ENCODE measurements at places on chromosomes 2 and 18.

DNA sequence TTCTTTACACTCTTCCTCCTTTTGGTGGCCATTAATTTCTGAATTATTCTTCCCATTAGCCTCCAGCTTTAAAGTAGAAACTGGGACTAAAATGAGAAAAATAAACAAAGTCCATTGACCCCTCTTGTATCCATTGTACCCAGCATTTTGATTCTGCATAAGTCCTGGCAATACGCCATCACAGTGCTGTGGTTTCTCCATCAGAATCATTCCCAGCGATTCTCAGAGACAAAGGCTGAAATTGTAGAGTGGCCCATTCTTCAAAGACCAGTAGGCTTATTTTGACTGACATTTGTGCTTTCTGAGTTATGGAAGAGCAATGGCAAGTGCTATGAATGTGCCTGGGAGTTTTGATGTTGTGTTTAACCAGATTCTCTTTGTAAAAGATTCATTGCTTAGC lies 199.3 kb upstream of the GALNT5 start:
- DNase-seq: no peak

DNA sequence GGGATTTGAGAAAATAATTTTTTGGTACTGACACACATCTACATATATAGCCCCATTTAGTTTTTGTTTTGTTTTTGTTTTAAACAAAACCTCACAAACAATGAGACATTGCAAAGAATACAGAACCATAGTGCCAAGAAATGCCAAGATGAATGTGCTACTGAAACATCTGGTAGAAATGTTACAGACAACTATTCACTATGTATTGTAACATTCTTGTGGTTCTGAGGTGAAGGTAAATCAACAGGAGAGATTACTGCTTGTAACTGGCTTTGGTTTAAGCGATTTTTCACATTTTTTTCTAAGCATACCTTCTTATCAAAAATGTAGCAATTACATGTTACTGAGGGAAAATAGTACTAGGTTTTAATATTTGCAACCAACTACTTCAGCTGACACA lies 281.3 kb downstream of the ZNF804A start:
- DNase-seq: no peak

DNA sequence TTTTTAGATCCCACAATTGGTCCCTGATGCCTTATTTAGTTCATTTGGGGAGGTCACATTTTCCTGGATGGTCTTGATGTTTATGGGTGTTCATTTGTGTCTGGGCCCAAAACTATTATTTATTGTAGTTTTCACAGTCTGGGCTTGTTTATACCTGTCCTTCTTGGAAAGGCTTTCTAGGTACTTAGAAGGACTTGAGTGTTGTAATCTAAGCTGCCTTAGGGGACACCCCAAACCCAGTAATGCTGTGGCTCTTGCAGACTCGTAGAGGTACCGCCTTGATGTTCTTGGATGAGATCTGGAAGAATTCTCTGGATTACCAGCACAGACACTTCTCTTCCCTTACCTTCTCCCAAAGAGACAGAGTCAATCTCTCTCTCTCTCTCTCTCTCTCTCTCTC lies 25.0 kb upstream of the ITSN2 start:
- no peak for DNase-seq

DNA sequence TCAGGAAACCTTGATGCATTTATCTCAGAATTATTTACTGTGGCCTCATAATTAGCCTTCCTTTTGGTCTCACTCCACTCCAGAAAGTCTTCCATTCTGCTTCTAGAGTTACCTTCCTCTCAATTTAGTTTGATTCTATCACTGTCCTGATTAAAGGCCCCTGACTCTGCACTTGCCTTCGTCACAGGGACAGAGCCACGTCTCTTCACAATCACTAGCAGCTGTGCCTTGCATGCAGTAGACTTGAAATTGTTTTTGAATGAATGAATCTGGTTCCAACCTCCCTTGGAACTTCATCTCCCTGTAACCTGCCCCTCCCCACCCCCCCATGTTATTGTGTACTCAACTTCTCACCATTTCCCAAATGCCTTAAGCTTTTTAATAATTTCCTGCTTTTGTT lies 52.4 kb downstream of the OSBPL6 start:
- no peak for DNase-seq

- no peak for DNase-seq
These were observed 198.1 kb downstream of the IKZF2 start for GRCh38 chr2:212953170-212953920.

DNA sequence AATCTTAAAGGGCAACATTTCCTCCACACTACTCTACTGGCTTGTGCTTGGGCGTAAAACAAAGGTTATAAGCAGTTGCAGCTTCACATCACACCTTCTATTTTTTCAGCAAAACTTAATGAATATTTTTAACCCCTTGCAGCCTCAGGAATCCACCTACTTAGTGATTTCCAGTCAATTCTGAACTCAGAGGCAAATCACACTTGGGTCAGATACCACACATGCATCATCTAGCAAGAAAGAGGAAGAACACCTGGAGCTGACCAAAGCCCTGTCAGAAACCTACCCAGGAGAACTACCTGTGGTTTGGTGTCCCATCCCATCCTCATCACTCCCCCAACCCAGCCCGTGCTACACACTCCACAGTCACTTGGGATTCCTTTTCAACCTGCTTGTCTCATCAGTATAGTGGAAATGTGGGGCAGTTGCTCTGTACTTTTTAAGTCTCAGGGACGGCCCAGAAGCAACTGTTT lies 25.5 kb downstream of the PIAS2 start:
- no peak for DNase-seq

DNA sequence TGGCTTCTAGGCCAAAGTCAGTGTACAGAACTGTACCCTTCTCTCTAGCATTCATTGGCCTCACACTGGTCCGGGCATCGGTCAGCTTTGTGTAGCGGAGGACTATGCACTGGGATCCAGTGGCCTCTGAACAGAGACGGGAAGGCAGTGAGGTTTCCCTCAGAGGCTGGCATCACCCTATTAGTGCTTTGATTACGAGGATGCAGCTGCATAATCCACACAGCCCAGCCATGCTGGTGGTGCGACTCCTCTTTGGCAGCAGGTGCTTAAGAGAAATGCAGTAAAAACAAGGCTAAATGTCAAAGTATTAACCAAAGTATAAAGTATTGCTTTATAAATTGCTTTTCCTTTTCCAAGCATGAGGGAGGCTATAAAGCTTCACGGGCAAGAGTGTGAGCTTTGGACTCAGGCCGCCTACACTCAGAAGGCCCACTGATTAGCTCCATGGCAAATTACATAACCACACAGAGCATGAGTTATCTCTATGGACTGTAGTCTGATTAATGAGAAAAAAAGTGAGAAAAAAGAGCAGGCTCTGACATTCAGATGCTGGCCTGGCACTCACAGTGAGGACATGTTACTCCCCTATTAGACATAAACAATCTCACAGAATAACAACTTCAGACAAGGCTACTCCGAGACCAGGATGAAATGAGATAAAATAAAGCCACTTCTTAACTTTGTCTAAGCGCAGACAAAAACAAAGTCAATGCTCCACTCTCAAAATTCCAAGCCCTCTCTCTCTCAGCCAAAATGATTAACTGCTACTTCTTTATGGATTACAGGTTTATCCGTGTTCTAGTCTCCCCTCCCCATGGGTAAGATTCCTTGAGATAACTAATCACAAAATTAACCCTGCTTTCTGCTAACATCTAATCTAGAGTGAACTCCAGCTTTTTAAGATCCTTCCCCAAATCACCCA lies 6.4 kb upstream of the CRYGC start:
- DNase-seq: no peak

DNA sequence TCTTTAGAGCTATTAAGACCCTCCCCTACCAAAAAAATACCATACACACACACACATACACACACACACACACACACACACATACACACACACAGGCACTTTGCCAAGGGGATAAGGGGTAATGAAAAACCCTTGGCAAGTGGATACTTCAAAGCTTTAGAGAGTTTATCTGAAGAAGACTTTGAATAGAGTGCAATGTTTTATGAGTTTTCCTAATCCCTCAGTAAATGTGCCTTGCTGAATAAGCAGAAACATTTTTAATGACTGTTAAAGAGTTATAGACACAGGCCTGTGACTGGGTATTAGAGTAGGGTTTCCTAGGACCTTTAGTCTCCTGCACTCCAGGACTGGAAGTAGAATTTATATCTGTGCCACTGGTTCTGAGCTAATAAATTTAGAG lies 75.5 kb upstream of the CTAGE1 start:
- DNase-seq: no peak

DNA sequence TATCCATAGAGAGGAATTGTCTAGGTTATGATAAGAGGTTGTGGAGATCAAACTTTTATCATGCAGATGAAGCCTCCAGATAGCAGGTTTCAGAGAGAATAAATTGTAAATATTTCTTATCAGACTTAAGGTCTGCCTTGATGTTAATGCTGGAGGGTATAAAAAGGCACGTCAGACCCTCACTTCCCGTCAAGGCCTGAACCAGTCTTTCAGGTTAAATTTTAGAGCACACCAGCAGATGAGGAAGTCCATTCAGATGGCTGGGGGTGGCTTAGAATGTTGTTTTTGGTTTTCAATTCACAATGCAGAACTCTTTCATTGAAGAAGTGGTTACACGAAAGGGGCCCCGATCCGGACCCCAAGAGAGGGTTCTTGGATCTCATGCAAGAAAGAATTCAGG lies 144.4 kb upstream of the FBXO11 start:
- DNase-seq: no peak

DNA sequence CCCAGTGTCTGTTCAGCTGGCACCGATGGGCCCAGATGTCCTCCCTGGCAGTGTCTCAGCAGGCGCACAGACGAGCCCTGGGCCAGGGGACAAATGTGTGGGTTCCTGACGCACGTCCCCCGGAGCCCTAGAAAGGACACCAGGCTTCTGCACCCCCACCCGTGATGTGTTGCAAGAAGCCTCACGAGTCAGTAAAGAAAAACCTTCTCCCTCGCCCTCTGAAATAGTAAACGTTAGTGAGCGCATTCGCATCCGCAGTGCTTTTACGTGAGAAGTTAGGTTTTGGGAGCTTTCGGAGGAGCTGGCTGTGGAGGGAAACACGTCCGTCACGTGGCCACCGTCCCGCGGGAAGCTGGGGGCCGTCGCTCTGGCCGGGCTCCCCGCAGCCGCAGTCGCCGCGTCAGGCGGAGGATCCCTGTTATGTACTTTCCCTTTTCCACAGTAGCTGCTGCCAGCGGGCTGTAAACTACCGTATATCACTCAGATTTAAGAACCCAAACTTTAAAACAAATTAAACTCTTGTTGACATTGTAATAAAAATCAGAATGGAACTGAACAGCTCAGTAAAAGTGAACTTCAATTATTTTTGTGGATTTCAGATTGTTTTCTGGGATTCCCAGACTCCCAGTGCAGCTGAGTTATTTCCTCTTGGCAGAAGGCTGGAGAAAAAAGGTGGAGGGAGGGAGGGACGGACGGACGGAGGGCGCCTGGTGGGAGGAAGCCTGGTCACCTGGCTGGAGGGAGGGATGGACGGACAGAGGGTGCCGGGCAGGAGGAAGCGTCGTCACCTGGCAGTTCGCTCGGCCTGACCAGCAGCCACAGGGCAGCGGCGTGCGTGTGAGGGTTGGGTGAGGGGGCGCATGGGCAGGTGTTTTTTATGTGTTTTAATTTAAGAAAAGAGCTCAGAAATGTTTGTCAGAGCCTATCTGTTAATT lies 112.1 kb downstream of the NFATC1 start:
- peak; percentile 80 for DNase-seq

DNA sequence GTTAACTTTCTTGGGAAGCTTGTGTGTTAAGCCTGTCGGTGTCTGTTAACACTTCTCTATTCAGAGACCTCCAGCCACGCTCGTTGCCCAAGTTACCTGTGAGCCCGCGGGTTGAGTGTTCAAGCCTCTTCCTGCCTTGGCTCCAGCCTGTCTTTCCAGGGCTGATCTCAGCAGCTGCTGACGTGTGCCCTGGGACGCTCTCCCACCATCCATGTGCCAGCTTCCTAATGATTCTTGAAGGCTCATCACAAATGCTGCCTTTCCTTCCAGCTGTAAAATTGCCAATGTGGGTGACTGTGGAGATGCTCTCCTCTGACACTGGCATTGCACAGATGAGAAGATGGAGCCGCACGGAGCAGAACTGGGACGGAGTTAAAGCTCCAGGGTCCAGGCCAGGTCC lies 6.1 kb downstream of the RNF144A start:
- no peak for DNase-seq

GRCh38 chr2:171139860-171140259 lies 20.8 kb downstream of the TLK1 start:
- DNase-seq: no peak

- no peak for DNase-seq
These were observed 886.2 kb upstream of the NRXN1 start for GRCh38 chr2:51918113-51918512.

DNA sequence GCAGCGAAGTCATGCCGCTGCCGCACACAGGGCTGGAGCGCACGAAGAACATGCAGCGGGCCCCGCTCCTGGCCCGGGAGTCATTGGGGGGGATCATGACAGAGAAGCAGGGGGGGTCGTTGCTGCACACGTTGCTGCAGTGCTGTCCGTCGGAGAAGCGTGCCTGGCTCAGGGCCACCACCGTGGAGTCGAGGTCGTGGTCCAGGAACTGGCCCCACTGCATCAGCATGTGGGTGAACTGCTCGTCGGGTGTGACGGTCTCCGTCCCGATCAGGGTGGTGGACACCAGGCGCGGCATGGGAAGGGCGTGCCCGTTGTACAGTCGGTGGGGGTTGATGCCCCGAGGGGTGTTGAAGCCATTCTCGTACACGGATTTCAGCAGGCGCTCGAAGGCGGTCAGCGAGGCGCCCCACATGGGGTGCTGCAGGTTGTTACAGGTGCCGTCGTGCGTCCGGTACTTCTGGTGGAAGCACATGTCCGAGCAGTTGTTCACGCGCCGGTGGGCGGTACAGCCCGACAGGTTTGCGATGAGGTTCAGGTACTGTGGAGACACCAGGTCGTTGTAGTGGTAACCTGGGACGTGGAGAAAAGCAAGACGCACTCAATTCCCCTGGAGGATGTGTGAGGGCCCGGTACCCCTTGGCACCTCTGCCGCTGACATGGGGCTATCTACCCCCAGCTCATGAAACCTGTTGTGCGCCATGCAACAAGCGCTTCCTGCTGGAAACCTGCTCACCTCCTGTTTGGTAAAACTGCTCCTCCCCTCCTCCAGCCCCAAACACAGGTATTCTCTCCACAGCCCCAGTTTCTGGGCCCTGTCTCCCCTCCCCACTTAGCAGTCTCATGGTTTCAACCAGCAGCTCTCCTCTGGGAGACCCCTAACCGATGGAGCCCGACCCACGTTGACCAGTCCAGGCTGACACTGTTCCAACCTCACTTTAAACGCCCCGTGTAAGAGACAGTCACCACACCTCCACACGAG lies 94.9 kb downstream of the PXDN start:
- no peak for DNase-seq

DNA sequence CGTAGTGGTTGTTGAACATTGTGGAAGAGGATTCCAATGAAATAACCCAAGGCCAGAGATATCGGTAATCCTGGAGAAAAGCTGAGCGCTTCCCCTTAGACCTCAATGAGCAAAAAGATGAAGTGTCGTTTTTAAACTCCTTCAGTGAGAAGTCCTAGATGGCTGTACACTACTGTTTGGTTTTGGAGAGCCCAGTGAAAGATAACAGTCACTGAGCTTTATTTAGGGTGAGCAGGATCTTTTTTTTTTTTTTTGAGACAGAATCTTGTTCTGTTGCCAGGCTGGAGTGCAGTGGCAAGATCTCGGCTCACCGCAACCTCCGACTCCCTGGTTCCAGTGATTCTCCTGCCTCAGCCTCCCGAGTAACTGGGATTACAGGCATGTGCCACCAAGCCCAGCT lies 24.2 kb downstream of the LRRC30 start:
- DNase-seq: no peak

GRCh38 chr2:218870984-218871344 lies 9.7 kb upstream of the WNT10A start:
- DNase-seq: no peak

GRCh38 chr2:219120082-219120481 lies 40.5 kb downstream of the NHEJ1 start:
- no peak for DNase-seq

GRCh38 chr2:12457831-12458230 lies 258.9 kb upstream of the TRIB2 start:
- DNase-seq: no peak
